Stimulated activated CD8-positive, alpha-beta memory T cell treated with anti-CD3 and anti-CD28 coated beads, Interleukin-4, amount 100 ng/mL, for 1 hour (primary cell): ENCODE measurements at places on chromosomes 3 and 15.

DNA sequence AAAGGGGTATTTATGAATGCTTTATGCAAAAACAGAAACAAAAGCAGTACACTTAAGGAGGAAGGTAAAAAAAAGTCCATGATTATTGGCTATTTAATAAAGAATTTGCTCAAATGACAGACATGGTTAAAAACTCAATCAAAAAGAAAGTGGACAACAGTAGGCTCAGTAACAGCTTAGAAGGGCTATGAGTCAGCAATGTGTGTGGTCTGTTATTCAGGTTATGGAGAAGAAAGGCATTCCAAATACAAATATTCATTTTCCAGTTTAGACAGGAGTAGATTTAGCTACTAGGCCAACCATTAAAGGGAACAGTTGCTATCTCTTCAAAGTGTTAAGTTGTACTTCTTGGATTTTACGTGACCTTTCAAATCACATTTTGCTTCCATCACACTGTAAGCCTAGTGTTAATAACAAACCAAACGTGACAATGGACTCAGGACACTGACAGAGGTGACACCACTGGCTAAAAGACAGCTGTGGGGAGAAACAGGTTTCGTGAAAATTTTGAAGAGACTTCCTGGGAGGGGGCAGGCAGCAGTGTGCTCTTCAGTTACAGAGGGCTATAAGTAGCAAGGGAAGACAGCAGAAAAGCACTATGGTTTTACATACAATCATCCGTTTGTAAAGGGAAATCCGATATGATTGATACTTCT is 41.7 kb upstream of the MYO5C start:
- DNase-seq, result no peak

DNA sequence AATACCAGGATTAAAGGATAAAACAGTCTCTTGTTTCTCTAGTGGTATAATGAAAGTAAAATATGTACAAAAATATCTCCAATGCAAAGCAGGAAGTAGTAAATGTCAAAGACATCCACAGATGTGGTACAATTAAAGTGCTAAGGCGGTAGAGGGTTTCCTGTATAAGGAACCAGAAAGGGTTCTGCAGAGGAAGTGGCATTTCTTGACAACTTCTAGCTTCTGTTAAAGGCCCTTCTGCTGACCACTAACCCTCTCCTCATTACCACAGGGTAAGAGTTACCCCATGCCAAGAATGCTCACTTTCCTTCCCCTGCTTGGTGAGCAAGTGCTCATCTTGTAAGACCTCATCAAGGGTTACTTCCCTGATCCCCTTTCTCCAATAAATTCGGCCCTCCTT is 883.6 kb upstream of the NR2F2 start:
- DNase-seq, result no peak

GRCh38 chr3:21140785-21141184 is 610.2 kb downstream of the ZNF385D start:
- DNase-seq, result no peak

- DNase-seq, result no peak
Measured at GRCh38 chr15:67207555-67208207, 46.8 kb downstream of the AAGAB start.
